ENCODE measurements at places on chromosomes 5 and 9. TPM values are rescaled to one million over a fixed set of nuclear protein-coding genes. Genes with fewer than 3 reads are reported as not detected.

The NSD1 gene
- total RNA-seq, result 166 TPM

The C5orf52 gene
- not detected for total RNA-seq

The CER1 gene
- not detected for total RNA-seq

The SPATA24 gene
- 6.4 TPM for total RNA-seq

The SLC23A1 gene
- total RNA-seq, result 0.36 TPM

The ERAP2 gene
- total RNA-seq, result 103 TPM

The SLCO6A1 gene
- not detected for total RNA-seq

The SHC3 gene
- total RNA-seq, result not detected

DNA sequence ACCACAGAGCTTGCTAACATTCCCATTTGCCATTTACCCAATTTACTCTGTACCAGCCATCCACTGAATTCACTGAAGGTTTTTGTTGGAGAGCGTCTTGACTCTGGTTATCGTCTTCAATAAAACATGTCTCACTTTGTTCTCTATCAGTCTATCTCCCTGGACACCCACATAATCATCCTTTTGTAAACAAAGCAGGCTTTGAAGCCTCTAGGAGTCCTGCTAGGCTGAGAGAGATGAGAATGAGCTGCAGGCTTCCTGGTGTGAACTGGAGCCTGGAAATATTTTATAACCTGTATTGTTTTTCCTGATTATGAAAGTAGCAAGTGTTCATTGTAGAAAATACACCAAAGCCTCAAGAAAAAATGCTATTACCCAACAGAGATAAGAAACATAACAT is 140.6 kb upstream of the ZNF366 start:
- DNase-seq, result no peak

DNA sequence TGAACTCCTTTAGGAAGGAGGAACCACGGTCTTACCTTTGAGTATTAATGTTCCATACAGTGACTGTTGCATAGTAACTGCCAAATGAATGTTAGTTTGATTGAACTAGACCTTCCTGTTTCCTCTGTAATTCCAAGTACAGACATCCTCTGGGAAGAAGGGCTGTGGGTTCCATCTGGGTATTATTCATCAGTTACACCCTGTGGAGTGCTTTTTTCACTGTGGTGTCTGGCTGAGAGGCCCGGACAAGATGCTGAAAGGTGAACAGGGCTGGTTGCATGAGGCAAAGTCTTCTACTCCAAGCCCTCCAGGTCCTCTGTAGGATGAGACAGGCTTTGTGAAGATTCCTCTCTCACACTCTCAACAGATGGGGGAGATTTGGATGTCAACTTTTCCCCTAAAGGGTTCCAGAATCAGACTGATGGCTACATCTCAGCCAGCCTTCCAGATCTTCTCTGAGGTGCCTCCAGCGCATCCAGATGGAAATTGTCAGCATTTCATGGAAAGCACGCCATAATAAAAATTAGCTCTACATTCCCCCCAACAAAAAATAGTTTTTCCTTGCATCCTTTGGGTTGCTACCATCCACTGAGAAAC is 230.9 kb downstream of the GAS1 start:
- no peak for DNase-seq

DNA sequence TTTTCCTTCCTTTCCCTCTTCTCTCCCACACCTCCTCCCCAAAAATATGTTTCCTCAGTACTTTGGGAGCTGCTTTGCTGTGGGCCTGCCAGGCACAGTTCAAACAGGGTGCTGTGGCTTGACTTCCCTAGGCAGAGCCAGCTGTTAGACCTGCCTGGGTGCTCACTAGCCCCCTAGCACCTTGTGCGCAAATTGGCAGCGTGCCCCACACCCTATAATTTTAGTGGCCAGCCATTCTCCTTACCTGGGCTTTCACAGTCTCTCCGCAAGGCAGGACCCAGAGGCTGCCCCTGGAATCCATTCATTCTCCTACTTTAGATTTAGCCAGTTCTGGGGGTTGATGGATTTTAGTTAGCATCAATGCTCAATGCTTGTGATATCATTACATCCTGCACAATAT is 72.3 kb downstream of the ANGPTL2 start:
- DNase-seq, result no peak

DNA sequence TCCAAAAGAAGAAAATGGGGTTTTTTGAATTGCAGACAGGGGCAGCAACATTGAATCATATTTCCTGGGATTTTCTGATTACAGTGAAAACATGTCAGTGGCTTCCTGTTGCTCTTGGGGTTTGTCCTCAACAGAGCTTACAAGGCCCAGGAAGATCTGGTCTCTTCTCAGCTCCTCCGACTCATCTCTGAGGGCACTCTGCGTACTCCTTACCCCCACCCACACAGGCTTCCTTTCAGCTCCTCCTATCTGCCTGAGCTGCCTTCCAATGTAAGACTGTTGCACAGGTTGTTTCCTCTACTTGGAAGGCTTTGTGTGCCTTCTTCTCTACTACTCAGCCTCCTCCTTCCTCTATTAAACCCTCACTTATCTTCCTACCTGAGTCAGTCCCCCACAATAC is 245.1 kb upstream of the MEF2C start:
- no peak for DNase-seq

DNA sequence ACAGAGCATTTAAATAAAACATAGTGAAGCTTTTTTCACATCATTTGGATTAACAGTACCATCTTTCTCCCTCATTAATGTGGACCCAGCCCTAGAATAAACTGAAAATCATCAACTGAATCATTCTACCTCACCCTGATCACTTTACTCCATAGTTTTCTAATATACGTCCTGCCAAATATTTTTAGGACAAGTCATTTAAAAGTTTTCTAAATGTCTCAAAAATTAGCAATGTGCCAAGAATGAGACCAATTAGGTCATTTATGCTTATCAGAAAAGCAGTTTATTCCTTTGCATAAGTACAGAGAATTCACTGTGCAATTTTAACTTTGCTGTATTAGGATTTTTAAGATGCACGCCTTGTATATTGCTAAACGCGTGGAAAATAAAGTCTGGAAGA is 284.4 kb downstream of the PIK3R1 start:
- DNase-seq, result no peak

DNA sequence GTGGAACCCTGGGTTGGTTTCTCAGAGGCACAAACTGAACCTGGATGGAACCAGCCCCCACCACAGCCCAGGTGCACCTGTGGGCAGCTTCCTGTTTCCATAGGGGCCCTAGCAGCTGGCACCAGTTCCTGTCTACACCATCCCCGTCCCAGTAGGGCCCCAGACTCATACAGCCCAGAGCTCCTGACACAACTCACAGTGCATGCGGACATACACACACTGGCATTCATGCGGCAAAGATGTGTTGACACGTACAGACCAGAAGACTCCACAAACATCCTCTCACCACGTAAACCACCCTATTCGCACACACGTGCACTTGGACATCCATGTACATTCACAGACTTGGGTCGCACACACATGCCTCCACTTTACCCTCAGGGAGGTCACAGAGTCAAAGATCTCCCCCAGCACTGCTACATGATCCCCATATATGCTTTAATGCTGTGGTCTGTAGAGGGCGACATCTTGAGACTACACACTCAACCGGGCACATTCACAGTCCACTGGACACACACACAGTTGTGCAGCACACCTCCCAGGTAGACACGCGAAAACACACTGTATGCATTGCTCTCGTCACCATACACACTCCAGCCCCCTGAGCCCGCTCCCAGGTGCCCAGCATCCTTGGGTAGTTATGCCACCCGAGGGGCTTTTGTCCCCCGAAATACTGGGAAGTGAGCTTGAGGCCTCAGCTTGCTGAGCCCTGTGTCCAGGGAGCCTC is 22.4 kb downstream of the CXXC5 start:
- no peak for DNase-seq

DNA sequence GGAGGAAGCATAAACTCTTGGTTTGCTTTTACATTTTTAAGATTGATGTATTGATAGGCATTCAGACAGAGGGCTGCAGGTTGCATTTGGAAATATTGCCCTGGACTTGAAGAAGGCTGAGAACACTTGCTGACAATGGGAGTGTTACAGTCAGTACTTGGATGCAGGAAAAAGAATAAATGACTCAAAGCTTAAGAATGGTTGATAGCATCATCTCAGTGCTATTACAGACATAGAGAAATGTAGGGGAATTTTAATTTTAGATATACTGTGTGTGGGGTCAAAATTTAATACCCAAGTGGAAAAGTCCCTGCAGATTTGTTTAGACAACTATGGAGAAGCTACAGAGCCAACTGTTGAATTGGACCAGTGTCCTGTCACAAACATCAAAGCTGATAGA is 101.1 kb downstream of the ISL1 start:
- no peak for DNase-seq

DNA sequence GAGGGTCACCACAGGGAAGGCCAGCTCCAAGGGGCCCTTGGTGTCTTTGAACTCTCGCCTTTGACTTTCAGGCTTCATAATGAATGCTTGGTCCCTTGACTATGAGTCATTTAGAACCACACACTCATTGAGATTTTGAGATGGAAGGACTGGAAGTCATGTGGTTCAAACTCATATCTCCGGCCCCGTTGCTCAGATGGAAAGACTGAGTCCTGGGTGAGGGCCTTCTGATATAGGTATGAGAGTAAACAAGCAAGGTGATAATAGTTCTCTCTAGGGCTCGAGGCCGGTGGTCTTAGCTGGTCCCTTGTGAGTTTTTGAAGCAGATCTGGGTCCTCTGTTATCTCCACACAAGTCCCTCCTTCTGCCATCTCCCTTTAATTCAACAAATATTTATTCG is 210.6 kb downstream of the PAX5 start:
- DNase-seq, result no peak

DNA sequence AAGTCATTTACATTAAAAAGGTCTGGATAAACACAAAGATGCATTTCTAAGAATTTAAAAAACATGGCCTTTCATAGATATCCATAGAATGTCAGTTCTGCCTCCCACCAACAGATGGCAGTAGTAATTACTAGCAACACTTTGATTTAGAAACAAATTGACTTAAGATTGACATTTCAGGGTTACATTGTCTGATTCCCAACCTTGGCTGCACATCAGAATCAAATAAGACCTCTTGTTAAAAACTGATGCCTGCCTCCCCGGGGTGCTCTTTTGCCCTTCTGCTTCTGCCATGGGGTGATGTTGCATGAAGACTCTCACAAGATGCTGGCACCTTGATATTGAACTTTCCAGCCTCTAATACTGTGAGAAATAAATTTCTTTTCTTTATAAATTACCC is 146.2 kb upstream of the GPR151 start:
- DNase-seq, result no peak

DNA sequence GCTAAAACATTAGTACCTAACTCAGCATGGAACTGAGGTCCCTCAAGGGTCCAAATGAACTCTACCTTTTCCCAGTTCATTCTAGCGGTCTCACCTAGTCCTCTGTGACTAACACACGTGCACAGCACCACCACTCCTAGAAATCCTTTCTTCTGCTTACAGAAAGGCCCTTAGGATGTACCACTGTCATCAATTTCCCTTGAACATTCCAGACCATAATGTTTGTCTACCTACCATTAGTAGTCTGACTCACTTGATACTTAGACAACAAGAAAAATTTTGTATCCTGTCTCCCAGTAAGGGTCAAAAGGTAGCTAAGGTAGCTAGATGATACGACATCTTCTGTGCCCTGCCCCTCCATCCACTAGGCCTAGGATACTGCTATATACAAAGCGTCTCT is 166.6 kb downstream of the TSSK1B start:
- no peak for DNase-seq

GRCh38 chr9:133892193-133892920 is 99.8 kb downstream of the VAV2 start:
- no peak for DNase-seq

- DNase-seq, result no peak
Measured at GRCh38 chr5:6616632-6617031, 16.2 kb downstream of the NSUN2 start.

- DNase-seq, result no peak
Measured at GRCh38 chr9:130860458-130861316, 25.6 kb downstream of the ABL1 start.

DNA sequence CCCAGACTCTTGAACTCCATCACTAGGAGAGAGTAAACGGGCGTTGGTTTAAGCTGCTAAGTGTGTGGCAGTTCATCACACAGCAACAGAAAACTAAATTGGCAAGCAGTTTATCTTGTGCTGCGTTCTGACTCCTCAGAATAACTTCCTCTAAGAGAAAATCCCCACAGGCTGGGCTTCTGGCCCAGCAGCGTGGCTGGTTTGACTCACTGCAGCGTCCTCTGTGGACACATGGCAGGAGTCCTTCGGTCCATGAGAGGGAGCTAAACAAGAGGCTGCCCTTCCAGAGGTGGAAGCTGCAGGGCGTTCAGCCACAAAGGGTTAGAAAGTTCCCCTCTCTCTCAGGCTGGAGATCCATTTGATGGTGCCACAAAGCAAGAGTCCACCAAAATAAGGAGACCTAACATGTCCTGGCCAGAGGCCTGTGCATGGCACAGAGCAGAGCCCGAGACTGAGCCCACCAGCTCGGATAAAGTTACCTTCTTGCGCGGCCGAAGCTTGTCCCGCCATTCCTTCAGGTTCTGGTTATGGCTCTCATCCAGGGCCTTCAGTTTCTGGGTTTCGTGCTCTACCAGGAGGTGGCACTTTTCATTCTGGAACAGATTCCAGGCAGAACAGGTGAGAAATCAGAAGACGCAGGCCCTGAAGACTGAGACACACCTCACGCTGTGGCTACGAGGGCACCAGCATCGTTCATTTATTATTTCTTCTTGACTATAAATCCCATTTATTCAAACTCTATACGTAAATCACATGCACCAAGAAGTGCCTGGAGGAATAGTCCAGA is 46.2 kb upstream of the FBXW11 start:
- no peak for DNase-seq

GRCh38 chr5:133681896-133682295 is 69.6 kb upstream of the FSTL4 start:
- DNase-seq, result no peak

GRCh38 chr5:150612405-150612804 is 28.1 kb upstream of the SYNPO start:
- DNase-seq, result no peak

DNA sequence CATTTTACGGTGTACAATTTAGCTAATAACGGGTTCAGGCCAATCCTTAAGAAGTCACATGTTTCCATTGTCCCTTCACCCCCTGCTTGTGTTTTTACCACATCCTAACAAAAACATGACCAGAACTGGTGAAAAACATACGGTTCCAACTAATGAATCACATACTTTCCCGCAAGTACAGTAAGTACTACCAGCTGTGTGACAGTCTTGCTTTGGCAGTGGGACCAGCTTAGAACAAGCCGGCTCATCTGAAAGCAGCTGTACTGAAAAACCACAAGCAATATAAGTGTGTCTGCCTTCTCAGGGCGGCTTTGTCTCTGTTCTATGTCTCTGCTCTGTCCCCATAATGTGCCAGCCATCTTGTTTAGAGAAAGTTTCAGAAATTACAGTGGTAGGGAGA is 242.5 kb downstream of the BNC2 start:
- DNase-seq, result no peak

DNA sequence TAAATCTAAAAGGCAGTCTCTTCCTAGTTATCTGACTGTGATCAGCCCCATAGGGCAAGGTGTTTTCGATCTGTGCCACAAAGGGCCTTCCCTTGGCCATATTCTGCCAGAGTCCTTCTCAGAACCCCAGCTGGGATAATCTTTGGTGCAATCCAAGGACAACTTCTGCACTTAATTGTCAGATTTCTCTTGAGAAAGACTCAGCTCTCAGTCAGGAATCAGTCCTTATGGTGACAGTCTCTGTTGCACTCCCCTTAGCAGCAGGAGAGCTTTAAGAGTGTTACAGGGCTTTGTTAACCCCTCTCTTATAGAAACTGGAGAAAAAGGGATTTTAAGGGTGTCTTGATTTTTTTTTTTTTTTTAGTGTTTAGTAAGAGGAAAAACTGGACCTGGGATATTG is 15.4 kb upstream of the RFX3 start:
- no peak for DNase-seq

Measured in natural killer cell treated with Interleukin-12 subunit alpha and Interleukin-12 subunit beta and Interleukin-15 and Interleukin-18, amount 100 ng/mL, for 72 hours (primary cell).